ENCODE measurements at places on chromosomes 7 and 10.

DNA sequence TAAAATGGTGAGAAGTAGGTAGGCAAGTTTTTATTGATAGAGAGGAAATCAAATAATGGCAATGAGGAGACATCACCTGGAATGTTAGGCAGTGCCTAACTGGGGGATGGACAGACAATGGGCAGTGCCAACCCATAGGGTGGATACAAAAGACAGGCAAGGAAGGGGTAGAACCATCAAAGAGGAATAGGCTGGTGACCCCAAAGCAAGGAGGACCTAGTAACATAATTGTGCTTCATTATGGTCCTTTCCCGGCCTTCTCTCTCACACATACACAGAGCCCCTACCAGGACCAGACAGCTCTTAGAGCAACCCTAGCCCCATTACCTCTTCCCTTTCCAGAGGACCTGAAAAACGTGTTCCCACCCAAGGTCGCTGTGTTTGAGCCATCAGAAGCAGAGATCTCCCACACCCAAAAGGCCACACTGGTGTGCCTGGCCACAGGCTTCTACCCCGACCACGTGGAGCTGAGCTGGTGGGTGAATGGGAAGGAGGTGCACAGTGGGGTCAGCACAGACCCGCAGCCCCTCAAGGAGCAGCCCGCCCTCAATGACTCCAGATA is 30.0 kb downstream of the PRSS2 start:
- DNase-seq: no peak

- DNase-seq: no peak
These were observed 403.4 kb downstream of the DNAJB9 start for GRCh38 chr7:108973075-108973474.

DNA sequence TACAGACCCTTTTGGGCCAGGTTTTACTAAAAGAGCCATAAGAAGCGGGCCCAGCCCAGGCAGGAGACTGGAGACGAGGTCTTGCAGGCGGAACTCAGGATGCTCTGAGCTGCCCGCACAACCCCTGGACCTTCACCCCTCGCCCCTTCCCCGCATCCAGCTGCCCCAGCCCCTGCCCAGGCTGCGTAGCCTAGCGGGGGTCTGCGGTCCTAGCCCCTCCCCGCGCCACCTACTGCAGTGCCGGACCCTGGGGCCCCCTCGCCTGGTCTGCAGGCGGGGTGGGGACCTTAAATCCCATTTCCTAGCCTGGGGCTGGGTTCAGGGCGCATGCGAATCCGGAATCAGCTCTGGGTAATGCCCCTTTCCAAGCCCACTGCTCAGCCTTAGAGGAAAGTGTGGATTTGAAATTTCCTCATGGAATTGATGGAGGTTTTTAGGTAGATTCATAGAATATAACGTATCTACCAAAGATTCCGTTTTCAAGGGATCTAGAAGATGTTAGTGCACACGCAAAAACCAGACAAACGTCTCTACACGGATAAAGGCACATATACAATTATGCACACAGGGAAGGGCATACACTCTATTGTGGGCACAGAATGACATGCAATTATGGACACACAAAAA is 546 bp upstream of the HOXA3 start:
- DNase-seq: no peak

DNA sequence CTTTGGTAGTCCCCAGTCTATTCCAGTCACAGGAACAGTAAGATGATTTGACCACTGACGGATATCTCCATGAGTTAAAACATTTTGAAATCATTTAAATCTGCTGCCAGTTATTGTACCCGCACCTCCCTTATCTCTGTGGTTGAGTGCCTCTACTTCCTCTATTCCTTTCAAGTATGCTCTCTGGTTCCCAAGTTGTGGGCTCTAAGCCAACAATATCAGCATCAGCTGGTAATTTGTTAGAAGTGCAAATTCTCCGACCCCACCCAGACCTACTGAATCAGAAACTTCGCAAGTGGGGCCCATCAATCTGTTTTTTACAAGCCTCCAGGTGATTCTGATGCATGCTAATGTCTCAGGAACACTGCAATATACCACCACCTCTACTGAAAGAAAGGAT is 235.5 kb downstream of the CCSER2 start:
- DNase-seq: no peak

- DNase-seq: no peak
These were observed 61.5 kb downstream of the CTTNBP2 start for GRCh38 chr7:117811696-117812095.

DNA sequence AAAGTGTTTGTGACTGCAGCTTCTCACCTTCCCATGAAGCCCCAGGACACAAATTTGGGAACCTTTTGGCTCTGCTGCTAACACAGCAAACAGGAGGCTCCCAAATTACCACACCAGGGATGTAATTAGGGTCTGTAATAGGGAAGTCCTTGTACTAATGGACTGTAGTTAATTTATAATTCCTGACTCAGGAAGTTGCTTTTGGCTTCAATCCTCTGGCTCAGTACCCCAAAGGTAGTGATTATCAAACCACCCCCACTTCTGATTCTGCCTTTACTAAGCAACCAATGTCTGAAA is 3.8 kb upstream of the MALSU1 start:
- DNase-seq: no peak

DNA sequence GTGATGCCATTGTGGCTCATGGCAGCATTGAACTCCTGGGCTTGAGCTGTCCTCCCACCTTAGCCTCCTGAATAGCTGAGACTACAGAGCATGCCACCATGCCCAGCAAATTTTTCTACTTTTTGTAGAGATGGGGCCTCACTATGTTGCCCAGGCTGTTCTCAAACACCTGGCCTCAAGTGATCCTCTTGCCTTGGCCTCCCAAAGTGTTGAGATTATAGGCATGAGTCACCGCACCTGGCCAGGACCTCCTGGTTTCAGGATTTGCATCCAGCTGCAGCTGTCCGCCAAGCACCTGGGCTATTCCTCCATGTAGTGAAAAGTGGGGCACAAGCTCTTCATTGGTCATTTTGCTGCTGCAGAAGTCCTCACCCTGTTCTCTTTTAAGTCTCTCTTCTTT is 58.9 kb downstream of the ZNF22 start:
- no peak for DNase-seq

GRCh38 chr10:75744261-75744660 is 312.8 kb downstream of the LRMDA start:
- DNase-seq: no peak

DNA sequence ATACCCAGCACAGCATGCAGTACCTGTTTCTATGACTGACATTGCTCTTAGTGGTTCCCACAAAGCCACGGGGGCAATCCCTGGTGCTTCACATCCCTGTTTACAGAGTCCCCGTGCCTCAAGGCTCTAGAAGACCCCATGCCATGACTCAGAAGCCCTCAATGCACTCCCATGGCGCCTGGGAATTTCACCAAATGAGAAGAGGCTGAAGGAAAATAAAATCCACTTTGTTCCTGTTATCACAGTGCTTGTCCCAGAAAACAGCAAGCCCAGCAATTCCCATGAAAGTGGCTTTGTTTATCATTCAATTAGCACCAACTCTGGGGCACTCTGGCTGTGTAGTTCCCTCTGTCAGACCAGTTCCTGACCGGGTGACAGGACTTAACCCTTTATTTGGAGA is 268.3 kb downstream of the TNS3 start:
- DNase-seq: no peak

DNA sequence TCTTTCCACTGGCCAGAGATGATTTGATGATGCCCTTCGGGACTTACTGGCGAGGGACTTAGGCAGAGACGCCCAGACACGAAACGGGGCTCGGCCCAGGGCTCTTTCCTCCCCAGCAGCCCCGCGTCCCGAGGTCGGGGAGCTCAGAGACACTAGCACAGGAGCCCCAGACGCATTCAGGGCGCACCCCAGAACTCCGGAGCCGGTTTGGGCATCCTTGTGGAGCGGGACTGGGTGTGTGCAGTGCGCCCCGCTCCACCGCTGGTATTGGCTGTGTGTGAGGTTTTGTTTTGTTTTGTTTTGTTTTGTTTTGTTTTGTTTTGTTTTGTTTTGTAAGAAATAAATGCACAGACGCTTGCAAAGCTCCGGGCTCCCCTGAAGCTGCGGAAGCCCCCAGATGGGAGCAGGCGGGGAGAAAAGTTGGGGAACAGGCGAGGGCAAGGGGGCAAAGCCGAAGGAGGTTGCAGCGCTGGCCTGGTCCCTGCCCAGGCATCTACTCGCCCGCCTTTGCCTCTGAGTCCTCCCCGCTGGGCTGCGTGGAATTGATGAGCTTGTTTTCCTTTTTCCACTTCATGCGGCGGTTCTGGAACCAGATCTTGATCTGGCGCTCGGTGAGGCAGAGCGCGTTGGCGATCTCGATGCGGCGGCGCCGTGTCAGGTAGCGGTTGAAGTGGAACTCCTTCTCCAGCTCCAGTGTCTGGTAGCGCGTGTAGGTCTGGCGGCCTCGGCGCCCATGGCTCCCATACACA is 1.9 kb upstream of the HOXA5 start:
- DNase-seq: no peak

- no peak for DNase-seq
These were observed 149.8 kb downstream of the HBP1 start for GRCh38 chr7:107318523-107319160.

GRCh38 chr7:113349339-113349738 is 231.0 kb upstream of the SMIM30 start:
- no peak for DNase-seq

GRCh38 chr10:47443145-47443544 is 40.8 kb downstream of the ANXA8 start:
- no peak for DNase-seq

GRCh38 chr7:34219153-34219718 is 313.9 kb downstream of the BMPER start:
- DNase-seq: no peak

- no peak for DNase-seq
These were observed 129.9 kb downstream of the NOC3L start for GRCh38 chr10:94232711-94233383.

DNA sequence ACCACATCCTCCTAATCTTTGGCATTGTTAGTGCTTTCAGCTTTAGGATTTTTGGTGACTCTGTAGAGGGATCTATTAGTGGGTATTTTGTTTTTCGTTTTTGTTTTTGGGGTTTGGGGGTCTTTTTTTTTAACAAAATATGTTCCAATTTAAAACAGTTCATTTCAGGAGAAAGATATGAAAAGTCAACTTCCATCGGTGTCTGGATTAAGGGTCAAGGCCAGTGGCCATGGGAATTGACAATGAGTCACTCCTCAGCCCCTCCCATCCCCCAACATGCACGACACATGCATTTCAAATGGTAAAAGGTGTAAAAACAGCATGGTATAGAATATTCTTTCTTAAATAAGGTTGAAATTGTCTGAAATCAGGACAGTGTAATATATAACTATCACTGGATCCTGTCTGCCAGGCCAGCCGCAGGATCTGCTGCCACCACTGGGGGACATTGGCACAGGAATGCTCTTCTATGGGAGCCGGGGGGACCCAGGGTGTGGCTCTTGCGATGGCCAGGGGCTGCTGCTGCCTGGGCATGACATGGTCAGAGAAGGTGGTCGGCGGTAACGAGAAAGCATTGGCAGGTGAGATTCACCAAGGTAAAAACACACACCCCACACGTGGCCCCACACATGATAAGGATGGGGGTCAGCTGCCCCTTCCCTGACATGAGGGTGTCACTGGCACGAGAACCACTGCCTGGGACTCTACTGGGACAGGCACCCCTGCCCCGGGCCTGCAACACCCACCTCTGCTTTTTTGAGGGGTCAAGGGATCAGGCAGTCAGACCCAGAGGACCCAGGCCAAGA is 126.2 kb upstream of the KCTD7 start:
- no peak for DNase-seq

DNA sequence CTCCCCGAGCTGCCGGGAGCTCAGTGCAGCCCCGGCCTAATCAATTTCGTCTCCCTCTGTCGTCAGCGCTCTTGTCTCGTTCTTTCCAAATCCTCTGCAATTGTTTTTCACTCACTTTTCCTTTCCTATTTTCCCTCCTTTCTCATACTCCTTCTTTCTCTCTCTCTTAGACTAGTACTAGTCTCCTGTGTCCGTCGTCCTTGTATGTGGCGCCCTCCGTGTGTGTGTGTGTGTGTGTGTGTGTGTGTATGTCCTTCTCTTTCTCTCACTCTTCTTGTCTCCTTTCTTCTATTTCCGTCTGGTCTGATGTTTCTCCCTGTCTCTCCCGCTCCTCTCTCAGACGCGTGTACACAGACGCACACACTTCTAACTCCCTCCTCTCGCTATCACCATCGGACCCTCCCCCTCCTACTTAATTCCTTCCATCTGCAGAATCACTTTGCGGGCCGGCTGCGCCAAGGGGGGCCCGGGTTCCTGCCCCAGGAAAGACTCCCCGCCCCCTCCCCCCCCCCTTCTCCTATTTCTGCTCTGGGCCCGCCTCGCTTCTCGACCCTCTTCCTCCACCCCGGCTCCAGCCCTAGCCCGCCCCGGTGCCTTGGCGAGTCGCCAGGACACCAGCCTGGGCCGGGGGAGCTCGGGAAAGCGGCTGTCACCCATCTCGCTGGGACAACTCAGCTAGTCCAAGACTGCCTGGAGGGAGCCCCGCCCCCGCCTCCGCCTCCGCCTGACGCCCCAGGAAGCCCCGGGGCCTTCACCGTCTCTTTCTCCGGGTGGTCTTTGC is 743 bp upstream of the ZCCHC24 start:
- DNase-seq: no peak

GRCh38 chr7:43198599-43199090 is 86.2 kb downstream of the HECW1 start:
- DNase-seq: no peak

GRCh38 chr7:26356229-26356628 is 64.6 kb downstream of the SNX10 start:
- no peak for DNase-seq

GRCh38 chr10:131788386-131788785 is 112.4 kb upstream of the PPP2R2D start:
- no peak for DNase-seq

- no peak for DNase-seq
These were observed 32.2 kb upstream of the EXOC6 start for GRCh38 chr10:92816091-92816531.

- no peak for DNase-seq
These were observed 190.0 kb downstream of the CFTR start for GRCh38 chr7:117669818-117670217.

DNA sequence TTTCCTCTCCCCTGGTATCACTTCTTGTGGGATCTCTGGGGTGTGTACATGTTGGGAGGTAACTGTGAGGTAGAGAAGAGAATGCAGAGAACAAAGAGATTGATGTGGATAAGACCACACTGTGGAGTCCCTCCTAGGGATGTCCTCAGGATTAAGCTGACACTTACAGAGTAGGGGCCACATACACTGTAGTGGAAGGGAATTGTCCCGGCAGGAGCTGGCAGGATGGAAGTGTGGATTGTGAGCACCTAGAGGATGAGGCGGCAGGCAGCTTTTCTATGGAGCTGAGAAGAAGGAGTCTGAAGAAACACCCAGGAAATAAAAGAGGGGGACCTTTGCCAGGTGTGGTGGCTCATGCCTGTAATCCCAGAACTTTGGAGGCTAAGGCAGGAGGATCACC is 13.5 kb downstream of the AGFG2 start:
- no peak for DNase-seq

All from non-pigmented ciliary epithelial cell (primary cell).